Vagina (tissue), 2 donors: ENCODE measurements at places on chromosomes 5 and 9. TPM values are rescaled to one million over a fixed set of nuclear protein-coding genes. Genes with fewer than 3 reads are reported as not detected.

Gene CDK5RAP2
- 54.5 TPM for total RNA-seq

Gene C9orf50
- total RNA-seq, result not detected

Gene KIF12
- total RNA-seq, result not detected

Gene PCDHAC2
- 3.9 TPM for total RNA-seq

Gene TAF11L5
- total RNA-seq, result not detected

Gene PJA2
- total RNA-seq, result 76.1 TPM

Gene FGFR4
- 12.0 TPM for total RNA-seq

DNA sequence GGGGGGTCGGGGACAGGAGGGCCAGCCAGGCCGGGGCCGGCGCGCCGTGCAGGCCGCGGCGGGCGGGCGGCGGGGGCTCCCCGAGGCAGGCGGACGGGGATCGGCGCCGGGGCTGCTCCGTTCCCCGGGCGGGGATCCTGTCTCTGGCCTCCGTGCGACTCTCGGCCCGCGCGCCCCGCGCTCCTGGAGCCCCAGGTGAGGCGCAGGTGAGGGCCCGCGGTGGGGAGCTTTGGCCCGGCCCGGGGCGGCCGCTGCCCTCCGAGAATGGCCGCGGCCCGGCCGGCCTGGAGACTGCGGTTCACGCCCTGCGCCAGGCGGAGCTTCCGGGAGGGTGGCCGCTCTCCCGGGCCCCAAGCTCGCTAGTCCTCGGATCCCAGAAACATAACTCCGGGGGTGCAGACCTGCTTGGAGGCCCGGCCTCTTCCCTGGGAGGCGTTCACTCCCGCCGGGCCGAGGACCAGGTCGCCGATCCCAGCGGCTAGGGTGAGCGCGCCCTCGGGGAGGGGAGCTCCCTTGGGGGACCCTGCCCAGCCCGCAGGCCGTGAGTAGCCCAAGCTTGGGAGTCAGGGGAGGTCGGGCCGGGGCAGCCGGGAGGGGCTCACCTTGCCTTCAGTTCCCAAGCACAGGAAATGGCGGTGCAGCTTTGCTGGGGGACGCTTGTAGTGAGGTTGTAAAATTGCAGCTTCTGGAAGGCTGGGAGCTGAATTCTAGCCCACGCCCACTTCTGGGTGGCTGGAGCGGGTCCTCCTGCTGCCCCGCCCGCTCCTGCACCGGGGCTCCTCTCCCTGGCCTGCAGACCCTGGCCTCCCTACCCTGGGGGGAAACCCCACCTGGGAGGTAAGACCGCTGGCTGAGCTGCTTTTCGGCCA is 723 bp downstream of the PPP1R26 start:
- no peak for DNase-seq
- no peaks in the 10 kb centered on the region for H3K27me3 ChIP-seq
- peak overlapping the region; percentile 5 for H3K27ac ChIP-seq
- peak overlapping the region; percentile 52 for H3K4me3 ChIP-seq

DNA sequence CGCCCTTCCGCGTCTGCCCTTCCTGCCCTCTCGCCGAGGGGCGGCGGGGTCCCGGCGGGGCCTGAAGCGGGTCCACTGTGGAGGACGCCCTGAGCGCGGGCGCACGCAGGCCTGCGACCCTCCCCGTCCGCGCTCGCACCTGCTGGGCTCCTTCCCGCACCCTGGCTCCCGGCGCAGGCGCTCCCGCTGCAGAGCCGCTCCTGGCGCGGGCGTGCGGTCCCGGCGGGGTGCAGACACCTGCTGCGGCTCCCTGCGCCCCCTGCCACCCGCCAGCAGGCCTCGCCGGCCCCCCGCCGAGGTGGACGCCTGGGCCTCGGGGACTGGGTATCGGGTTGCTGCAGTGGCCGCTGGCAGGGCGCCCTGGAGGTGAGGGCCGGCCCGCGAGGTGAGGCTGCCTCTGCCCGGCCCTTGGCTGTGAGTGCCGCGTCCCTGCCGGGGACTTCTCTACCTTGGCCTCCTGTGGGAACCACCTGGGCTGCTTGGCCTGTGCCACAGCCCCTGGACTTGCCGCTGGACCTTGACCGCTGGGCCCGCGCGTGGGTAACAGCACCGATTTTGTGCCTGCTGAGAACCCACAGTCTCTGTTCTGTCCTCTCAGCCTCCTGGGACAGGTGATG is 627 bp downstream of the ARRDC1 start:
- no peak for DNase-seq
- H3K36me3 ChIP-seq, result no peaks in the 10 kb centered on the region
- H3K27me3 ChIP-seq, result no peaks in the 10 kb centered on the region
- peaks cover 38% of the 10 kb centered on the region for H3K4me1 ChIP-seq
- peak overlapping the region; percentile 64 for H3K27ac ChIP-seq

GRCh38 chr5:95256991-95257390 is 27.9 kb downstream of the MCTP1 start:
- H3K27me3 ChIP-seq, result no peaks in the 10 kb centered on the region
- H3K4me1 ChIP-seq, result no peaks in the 10 kb centered on the region
- H3K27ac ChIP-seq, result no peak overlapping the region
- no peaks in the 10 kb centered on the region for H3K36me3 ChIP-seq
- DNase-seq, result no peak

- H3K27ac ChIP-seq, result no peak overlapping the region
- no peaks in the 10 kb centered on the region for H3K36me3 ChIP-seq
- no peak overlapping the region for H3K4me3 ChIP-seq
Observed at GRCh38 chr9:22740781-22741180, 294.2 kb downstream of the DMRTA1 start.

DNA sequence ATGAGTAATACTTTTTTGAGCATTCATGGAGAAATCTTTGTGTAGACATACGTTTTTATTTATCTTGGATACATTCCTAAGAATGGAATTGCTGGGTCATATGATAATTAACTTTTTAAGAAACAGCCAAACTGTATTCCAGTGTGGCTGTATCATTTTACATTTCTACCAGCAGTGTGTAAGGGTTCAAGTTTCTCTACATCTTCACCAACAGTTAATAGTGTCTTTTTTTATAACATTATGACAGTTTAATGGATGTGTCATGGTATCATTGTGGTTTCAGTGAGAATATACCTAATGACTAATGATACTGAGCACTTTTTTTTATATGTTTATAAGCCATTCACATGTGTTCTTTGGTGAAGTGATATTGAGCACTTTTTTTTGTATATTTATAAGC is 52.4 kb downstream of the NIPBL start:
- H3K27ac ChIP-seq, result no peak overlapping the region
- no peaks in the 10 kb centered on the region for H3K27me3 ChIP-seq
- no peak overlapping the region for H3K4me3 ChIP-seq

GRCh38 chr5:74616236-74617146 is 24.0 kb downstream of the ENC1 start:
- no peak for DNase-seq
- no peak overlapping the region for H3K4me3 ChIP-seq

- H3K4me3 ChIP-seq, result no peak overlapping the region
- no peak overlapping the region for H3K27ac ChIP-seq
- H3K27me3 ChIP-seq, result no peaks in the 10 kb centered on the region
- H3K4me1 ChIP-seq, result peaks cover 15% of the 10 kb centered on the region
- no peak for DNase-seq
Observed at GRCh38 chr5:159341906-159342310, 11.6 kb upstream of the IL12B start.

DNA sequence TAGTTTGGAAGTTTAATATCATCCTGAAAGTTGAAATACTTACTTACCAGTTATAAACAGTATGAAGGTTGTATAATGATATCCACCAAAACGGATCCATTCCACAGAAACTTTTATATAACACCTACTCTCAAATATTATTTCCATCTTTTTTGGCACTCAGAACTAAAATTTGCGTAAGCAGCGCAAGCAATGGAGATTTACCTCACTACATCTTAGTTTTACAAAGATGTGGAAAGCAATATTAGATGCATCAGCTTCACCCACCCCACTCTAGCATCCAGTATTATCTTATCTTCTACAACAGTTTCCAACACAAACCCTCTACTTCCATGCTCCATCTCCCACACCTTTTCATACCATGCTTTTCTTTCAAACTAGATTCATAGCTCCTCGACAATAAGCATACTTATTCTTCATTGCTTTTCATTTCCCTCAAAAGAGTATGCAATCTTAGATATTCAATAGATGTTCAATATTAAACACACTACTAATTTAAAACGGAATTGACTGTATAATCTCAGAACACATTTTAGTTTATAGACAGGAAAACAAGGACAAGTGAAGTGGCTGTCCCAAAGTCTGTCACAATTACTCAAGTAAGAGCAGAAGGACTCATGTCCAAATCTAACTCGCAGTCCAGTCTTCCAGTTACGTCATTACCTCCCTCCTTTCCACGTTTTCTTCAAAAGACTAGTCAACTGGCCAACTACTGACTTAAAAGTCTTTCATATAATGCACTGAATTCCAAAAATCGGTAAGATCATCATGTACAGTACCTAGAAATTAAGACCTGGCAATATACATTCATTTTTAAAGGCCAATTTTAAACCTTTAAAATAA is 2.2 kb downstream of the PPP2CA start:
- no peaks in the 10 kb centered on the region for H3K27me3 ChIP-seq
- H3K27ac ChIP-seq, result peak overlapping the region; percentile 100
- H3K36me3 ChIP-seq, result no peaks in the 10 kb centered on the region
- H3K4me1 ChIP-seq, result peaks cover 71% of the 10 kb centered on the region
- peak overlapping the region; percentile 84 for H3K4me3 ChIP-seq

GRCh38 chr9:136769710-136770191 is 5.4 kb upstream of the LCN15 start:
- no peaks in the 10 kb centered on the region for H3K4me1 ChIP-seq
- no peak overlapping the region for H3K4me3 ChIP-seq
- no peaks in the 10 kb centered on the region for H3K36me3 ChIP-seq
- H3K27me3 ChIP-seq, result no peaks in the 10 kb centered on the region

DNA sequence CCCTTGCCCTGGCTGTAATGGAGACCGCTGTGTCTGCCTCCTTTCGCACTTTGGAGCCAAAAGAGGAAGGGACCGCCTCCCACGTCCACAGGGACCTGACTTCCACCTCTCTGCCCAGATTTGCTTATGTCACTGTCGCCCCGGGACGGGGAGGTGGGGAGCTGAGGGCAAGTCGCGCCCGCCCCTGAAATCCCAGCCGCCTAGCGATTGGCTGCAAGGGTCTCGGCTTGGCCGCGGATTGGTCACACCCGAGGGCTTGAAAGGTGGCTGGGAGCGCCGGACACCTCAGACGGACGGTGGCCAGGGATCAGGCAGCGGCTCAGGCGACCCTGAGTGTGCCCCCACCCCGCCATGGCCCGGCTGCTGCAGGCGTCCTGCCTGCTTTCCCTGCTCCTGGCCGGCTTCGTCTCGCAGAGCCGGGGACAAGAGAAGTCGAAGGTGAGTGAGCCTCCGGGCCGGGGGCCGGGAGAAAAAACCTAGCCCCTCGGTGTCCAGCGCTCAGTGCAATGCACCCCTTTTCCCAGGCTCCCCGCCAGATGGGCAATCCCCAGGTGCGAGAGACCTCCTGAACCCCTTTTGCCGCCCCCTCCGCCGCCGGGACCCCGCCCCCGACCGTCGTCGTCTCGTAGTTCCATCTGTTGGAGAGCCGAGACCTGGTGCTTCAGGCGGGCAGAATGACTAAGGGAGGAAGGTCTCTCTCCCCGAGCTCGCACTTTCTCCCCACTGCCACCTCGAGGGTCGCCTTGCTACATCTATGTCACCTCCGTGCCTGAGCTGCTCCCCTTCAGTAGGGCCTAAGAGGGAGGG is at the start of gene GPX3:
Gene GPX3, plus strand, starts transcription at position 288 of the 807 bp plus-strand sequence. Its CDS starts 64 bp downstream, at position 352.
- DNase-seq, result no peak
- H3K4me1 ChIP-seq, result peaks cover 55% of the 10 kb centered on the region
- peak within 1 kb of the TSS; percentile 94 for H3K27ac ChIP-seq

GRCh38 chr5:107378218-107378899 is 292.4 kb downstream of the EFNA5 start:
- H3K36me3 ChIP-seq, result no peaks in the 10 kb centered on the region
- DNase-seq, result no peak
- H3K27me3 ChIP-seq, result no peaks in the 10 kb centered on the region
- H3K27ac ChIP-seq, result no peak overlapping the region

DNA sequence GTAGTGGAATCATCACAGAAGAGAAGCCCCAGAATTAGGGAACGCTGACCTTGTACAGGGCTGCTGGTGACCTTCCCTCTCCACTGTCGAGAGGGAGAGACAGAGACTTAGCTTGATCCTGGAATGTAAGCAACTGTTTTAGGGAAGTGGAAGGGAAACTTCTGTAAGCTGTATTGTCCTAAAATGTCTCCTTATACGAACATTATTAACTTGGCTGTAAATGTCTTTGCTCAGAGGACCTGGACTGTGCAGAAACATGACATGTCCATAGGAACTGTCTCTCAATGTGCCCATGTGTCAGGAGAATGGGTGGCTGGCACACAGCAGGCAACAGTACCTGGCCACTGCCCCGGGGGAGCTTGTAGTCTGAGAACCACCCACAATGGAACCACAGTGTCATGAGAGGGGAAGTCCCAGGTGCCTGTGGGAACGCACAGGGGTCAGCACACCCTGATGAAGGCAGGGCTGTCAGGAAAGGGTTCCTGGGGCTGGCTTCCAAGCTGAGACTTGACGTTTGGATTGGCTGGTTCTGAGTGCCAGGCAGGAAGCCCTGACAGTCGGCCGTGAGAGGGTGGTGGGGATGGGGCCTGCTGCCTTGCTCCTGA is 34.0 kb downstream of the DAP start:
- no peaks in the 10 kb centered on the region for H3K27me3 ChIP-seq
- no peak overlapping the region for H3K4me3 ChIP-seq
- no peaks in the 10 kb centered on the region for H3K36me3 ChIP-seq
- peak overlapping the region; percentile 63 for H3K27ac ChIP-seq
